Stimulated activated CD8-positive, alpha-beta memory T cell treated with anti-CD3 and anti-CD28 coated beads, Interleukin-4, amount 100 ng/mL, for 1 hour (primary cell): ENCODE measurements at places on chromosomes 5 and 9.

GRCh38 chr5:133423618-133424282 lies 188.6 kb downstream of the FSTL4 start:
- peak; percentile 32 for DNase-seq

GRCh38 chr9:15977438-15977837 lies 424.6 kb downstream of the CCDC171 start:
- no peak for DNase-seq

DNA sequence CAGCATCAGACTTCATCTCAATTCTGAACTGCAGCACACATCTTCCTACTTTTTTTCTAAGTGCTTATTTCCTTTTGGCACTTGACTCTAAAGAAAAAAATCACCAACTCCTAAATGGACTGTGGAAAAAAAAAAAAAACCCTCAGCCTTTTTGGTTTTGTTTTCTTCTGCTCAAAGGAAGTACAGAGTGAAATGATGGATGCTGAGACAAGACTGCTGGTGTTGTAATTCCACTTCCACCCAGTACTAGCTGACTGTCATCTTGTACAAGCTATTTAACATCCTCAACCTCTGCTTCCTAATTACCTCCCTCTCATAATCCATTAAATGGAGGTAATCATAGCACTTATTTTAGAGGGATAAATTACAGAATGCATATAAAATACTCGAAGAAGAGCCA lies 171.5 kb upstream of the GNA14 start:
- DNase-seq, result no peak

- no peak for DNase-seq
Observed at GRCh38 chr5:157682257-157682656, 10.9 kb downstream of the C5orf52 start.

- DNase-seq, result no peak
Observed at GRCh38 chr5:160352308-160352707, 18.1 kb downstream of the C1QTNF2 start.

GRCh38 chr9:89821081-89821480 lies 216.3 kb downstream of the GADD45G start:
- DNase-seq, result no peak

DNA sequence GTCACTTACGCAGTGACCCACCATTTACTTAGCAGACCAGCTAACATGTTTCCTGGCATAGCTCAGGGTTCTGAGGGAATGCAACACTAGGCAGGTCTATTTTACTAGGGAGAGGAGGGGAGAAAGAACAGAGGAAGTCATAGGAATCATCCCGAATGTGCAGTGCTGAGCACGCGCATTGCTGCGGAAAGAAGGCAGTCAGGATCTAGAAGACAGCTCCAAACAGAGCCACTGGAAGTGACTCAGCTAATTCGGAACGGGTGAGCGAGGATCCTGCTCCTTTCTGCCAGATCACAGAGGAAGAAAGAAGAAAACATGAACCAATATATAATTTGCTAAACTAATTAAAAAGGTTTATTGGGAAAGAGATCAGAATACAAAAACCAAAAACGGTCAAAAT lies 339.8 kb downstream of the EFNA5 start:
- DNase-seq, result no peak

DNA sequence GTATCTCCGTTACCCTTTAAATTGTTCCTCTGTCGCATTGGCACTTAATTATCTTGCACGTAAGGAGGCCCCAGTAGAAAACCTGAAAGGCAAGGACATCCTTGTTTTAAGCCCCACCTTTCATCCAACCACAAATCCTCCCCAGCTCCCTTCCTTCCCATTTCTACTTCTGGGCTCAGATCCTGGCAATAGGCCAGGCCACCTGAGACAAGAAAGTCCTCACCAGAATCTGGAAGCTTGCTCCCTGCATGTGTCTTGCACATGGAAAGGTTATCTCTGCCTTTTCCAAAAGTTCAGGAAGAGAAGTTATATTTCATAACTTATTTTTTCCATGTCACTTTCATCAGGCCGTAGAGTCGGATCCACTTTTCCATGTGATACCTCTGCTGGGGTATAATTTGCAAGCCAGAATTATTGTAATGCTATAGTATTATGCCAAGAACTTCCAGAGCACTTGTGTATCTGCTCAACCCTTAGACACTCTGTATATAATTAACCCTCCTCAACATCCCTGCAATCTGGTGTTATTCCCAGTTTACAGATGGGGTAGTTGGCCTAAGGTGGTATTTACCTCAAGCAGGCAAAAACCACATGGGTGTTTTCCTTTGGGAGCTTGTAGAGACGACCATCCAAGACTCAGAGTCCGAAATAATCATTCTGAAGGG lies 2.6 kb upstream of the SHB start:
- no peak for DNase-seq

- no peak for DNase-seq
Observed at GRCh38 chr5:173888473-173889131, 453 bp downstream of the CPEB4 start.

DNA sequence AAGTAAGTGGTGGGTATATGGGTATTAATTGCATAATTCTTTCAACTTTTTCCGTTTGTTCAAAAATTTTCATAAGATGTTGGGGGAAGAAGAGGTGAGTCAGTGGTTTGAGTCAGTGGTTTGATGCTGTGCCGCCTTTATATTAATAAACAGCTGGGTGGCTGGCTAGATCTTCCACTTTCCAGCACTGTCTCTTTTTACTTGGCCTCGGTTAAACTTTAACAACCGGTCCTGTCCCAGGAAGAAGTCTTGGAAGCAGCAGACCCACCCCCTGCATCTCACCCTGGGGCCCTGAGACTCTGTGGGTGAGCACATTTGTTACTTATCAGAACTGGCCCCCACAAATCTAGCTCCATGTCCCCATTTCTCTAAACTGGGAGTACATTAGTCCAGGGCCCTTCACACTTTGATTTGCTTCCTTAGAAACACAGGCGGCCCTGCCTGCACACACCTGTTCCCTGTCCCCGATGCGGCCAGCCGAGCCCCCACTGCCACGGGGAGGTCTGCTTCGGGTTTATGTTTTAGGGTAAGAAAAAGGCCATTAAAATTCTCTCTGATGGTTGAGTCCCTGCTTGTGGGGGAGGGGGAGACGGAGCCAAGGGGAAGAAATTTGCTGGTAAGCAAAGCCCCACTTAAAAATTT lies 90.7 kb downstream of the PTCH1 start:
- no peak for DNase-seq

- DNase-seq, result no peak
Observed at GRCh38 chr5:58582019-58582802, 664 bp upstream of the RAB3C start.
